MM.1S (cell line): ENCODE measurements at places on chromosomes 13 and 19.
A peak's percentile ranks its signal among the peaks of the same experiment; 100 is the strongest.

- no peak for DNase-seq
Observed at GRCh38 chr19:30924670-30925069, 424.6 kb downstream of the TSHZ3 start.

GRCh38 chr13:49022472-49023144, 46.9 kb downstream of the FNDC3A start:
- DNase-seq = no peak

DNA sequence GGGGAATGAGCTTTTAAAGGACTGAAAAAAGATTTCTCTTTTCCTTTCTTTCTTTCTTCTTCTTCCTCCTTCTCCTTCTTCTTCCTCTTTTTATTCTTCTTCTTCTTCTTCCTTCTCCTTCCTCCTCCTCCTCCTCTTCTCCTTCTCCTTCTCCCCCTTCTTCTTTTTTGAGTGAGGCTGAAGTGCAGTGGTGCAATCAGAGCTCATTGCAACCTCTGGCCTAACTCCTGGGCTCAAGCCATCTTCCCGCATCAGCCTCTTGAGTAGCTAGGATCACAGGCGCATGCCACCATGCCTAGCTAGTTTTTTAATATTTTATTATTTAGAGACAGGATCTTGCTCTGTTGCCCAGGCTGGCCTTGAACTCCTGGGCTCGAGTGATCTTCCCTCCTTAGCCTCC, 120.9 kb upstream of the KL start:
- DNase-seq = no peak

DNA sequence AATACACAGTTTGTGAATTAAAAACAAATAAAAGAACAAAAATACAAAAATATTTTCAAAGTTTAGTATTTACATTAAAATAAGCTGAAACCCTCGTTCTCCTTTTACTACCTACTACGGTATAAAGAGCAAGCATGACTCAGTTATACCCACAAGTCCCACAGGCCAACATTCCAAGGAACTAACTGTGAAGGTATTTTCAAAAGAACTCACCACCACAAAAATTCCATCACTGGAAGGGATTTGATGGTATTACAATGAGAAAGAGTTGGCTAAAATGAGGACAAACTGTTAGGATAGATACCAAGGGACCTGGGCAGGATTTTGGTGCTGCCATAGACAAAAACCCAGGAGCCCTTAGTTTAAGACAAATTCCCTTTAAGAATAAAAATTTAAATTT, 122.7 kb downstream of the TBC1D4 start:
- DNase-seq = no peak

DNA sequence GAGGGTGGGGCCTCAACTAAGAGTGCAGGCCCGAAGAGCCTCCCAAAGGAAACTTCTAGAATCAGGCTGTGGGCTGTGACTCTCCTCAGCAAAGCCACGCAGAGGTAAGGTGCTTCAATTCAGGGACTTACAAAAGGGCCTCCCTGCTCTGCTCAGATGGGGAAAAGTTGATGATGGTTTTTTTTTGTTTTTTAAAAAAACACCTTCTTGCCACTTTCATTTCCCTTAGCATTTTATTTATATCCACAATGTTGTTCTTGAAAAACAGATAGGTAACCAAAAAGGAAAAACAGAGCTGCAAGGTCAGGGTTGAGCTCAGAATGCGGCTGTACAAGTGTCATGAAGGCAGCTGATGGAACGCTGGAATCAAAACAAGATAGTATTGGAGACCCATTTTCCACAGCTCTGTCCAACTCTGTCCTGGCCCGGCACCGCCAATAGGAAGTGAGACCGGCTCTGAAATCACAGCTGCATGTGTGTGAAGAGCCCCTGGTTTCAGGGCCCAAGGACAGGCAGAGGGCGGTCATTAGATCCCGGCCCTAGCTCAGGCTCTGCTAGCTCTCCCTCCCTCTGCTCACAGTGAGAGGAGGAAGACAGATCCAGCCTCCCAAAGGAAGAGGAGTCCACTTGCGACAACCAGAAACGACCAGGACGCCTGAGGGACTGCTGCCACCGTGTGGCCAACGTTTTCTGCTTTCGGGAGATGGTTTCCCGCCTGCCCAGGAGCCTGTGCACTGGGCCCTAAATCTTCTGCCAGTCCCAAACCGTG, 58.3 kb downstream of the KLF2 start:
- DNase-seq = peak; percentile 78
